NCI-H2029 treated with DMSO at 0.1 percent for 48 hours (cell line): ENCODE measurements at places on chromosomes 4 and X.

DNA sequence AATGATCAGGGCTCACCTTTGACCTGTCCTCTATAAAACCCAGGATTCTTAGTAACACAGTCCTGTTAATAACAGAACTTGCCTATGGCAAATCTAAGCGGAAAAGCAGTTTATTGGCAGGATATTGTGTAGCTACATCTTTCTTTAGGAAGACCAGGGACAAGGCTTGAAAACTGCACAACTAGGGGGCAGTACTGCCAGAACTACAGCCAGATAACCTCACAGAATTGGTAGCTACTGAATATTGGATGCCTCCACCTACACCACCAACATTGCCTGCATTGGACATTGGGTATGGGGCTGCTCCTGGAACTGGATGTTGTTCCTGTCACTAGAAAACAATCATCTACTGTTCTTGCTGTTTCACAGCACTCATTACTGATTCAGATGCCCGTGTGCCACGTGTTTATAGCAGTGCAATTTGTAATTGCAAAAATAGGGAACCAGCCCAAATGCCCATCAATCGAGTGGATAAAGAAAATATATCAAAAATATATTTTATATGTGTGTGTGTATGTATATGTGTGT is 47.4 kb downstream of the REPS2 start:
- DNase-seq = no peak

GRCh38 chr4:8156617-8157016 is 2.0 kb downstream of the ABLIM2 start:
- DNase-seq = no peak

DNA sequence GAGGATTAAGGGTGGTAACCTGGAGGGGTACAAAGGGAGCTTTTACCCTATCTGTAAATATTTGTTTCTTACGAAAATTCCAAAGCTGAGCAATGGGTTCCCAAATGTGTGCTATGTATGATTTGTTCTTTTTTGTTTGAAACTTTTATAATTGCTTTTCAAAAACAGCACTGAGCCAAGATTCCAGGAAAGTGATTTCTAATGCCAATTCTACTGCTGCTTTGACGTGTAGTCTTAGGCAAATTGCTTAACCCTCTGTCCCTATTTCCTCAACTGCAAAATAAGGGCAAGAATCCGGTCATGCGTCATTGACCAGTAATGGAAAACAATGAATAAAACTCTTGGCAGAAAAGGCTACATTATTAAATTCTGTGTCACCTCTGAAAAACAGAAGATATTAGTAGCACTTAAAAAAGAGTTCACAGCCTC is 454.7 kb downstream of the IL15 start:
- no peak for DNase-seq

DNA sequence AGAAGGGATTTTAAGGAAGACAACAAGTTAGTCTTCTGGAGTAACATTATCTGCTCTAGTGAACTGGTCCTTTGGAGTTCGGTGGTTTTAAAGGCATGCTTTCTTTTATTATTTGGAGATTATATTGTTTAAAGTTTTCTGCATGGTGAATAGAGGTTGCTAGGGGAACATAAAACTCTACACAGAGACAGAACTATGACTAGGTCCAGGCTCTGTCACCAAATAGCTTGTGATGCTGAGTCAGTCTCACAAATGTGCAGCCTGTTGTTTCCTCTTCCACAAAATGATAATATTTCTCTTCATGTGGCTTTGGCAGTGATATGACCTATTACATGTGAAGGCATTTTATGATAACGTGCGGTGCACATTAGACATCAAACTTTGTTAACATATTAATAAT is 132.6 kb downstream of the PACRGL start:
- no peak for DNase-seq

- DNase-seq = no peak
These were observed 674 bp downstream of the SH3D19 start for GRCh38 chr4:151324752-151325110.

- DNase-seq = no peak
These were observed 35.9 kb downstream of the AFF1 start for GRCh38 chr4:86970447-86971354.

DNA sequence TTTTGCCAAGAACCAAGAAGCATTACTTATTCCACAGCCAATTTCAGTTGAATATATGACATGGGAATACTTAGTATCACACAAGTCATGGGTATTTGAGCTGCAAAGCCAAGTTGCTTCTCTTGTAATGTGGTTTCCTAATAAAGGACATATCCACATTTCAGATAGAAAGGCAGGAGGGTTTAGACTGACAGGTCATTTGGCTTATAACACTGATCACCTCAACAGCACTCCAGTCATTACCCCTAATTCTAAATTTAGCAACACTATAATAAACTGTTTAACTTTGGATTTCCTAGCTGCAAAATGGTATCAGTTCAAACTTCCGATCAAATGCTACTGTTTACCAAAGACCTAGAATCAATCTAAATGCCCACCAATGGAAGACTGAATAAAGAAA is 114.0 kb upstream of the FTHL17 start:
- DNase-seq = no peak

GRCh38 chr4:142284402-142285221 is 561.5 kb downstream of the INPP4B start:
- DNase-seq = no peak

GRCh38 chr4:114807759-114808404 is 209.3 kb downstream of the UGT8 start:
- no peak for DNase-seq

- no peak for DNase-seq
These were observed 55.9 kb downstream of the SH3BGRL start for GRCh38 chrX:81257817-81258216.

DNA sequence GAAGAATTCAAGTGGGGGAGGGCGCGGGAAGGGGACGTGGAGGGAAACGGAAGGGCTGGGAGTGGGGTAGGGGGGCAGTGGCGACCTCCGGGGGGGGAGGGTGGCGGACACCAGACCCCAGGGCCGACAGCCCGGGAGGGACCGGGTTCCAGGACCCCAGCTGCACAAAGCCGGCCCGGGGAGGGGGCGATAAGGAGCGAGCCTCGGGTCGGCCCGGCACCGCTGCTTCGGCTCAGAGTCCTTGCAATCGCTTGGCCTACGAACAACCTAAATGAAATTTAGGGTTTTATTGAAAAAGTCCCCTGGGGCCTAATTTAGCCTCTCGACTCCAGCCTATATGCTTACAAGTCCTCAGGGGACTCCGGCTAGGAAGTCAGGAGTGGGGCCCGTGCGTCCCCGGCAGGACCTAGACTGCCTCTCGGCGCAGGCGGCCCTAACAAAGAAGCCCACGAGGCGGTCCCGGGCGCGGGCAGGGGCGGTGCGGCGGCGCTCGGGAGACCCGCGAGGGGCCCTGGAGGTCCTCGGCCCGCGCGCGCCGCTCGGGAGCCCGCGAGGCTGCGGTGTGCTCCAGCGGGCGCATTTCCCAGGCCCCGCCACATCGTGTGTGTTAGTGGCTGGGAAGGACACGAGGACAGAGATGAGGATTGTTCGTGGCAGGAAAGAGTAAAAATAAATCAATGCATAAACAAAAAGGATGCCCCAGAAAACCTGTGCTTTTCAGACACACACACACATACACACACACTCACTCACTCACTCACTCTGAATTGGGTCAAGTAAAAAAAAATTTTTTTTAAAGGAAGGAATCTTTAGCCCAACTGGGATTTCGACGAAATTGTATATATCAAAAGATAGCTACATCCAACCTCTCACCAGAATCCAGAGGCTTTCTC is 70.0 kb downstream of the MGST2 start:
- DNase-seq = no peak

DNA sequence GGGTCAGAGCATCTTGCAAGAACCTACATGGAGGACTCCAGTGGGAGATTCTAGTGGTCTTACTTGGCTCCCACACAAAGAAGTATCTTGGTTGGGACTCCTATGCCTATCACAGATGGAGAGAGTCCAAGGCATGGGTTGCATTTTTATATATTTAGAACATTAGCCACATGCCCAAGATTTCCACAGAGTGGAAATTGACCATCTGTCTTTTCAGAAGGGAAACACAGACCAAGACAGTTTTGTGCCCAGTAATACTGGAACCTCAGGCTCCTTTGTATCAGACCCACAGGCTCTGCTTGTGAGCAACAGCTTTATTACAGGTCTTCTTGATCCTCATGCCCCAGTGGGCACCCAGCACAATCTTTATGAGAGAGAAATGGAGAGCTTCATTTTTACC is 43.6 kb downstream of the PAGE2 start:
- no peak for DNase-seq

GRCh38 chr4:110501826-110502225 is 25.9 kb downstream of the ENPEP start:
- DNase-seq = no peak

DNA sequence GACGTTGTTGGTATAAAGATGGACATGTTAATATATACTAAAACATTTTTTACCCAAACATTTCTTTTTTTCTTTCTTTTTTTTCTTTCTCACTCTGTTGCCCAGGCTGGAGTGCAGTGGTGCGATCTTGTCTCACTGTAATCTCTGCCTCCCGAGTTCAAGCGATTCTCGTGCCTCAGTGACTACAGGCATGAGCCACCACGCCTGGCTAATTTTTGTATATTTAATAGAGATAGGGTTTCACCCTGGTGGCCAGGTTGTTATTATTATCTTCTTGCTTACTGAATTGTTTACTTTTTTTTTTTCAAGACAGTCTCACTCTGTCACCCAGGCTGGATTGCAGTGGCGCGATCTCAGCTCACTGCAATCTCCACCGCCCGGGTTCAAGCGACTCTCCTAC is 68.8 kb downstream of the HOPX start:
- DNase-seq = no peak

DNA sequence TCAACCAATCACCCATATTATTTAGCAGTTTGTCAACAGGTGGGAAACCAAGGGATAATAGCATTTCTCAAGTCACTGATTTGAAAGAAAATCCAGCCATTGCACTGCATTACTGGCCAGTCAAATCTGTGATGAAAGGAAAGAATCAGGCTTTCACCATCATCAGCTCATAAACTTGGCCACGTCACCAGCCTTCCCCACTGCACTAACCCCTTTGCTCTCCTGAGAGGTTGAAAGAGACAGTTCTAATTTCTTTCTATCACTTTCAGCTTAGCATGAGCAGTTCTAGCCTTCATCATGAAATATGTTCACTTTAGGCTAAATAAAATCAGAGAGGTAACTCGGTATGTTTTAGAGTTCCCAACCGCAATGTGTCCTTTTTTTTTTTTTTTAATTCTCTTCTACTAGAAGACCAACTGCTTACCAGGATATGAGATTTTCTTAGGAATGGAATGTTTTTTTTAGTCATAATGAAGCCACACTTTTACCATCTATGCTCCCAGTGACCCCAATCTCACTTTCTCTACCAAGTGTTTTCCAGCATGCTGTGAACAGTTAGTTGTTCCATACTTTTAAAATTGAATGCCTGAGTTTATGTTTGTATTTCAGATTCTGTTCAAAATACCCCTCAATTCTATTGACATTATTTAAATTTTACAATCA is 55.7 kb upstream of the SLC7A11 start:
- no peak for DNase-seq

DNA sequence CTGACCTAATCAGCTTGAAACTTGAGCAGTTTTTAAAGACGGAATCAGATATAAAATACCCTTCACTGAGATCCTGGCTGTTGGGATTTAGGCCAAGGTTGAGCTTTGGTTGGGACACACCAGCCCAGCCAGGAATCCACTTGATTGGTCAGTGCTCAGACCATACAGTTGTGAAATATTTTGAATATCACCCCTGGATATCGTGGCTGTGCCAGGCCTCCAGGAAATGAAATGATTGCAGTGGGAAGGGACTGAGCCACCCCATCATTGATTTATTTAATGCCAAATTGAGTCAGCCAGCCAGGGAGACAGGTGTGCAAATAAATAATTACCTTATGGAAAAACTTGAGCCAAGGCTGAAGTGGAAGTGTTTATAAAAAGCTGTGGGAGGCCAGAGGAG is 128.4 kb upstream of the SCML1 start:
- DNase-seq = peak; percentile 54

- DNase-seq = no peak
These were observed 38.9 kb upstream of the RBPJ start for GRCh38 chr4:26281881-26282280.

DNA sequence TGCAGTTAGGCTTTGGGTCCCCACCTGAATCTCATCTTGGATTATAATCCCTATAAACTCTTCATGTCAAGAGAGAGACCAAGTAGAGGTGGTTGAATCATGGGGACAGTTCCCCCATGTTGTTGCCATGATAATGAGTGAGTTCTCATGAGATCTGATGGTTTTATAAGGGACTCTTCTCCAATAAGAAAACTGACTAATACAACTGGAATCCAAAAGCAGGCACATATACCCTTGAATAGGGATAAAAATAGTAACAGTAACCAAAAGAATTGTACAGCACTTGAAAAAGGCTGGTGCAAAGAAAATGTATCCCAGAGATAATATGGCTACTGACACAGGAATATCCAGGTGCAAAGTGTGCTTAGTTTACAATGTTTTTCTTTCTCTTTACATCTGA is 351.5 kb upstream of the MAD2L1 start:
- no peak for DNase-seq

GRCh38 chr4:144701683-144702233 is 55.8 kb downstream of the HHIP start:
- no peak for DNase-seq

- no peak for DNase-seq
These were observed 45.9 kb downstream of the PDLIM5 start for GRCh38 chr4:94497690-94498089.

DNA sequence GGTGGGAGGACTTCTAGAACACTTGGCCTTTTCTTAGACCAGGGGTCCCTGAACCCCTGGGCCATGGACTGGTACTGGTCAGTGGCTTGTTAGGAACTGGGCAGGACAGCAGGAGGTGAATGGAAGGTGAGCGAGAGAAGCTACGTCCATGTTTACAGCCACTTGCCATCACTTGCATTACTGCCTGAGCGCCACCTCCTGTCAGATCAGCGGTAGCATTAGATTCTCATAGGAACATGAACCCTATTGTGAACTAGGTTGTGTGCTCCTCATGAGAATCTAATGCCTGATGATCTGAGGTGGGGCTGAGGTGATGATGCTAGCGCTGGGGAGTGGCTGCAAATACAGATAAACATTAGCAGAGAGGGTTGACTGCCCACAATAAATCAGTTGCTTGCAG is 100.9 kb upstream of the IGFBP7 start:
- DNase-seq = no peak

DNA sequence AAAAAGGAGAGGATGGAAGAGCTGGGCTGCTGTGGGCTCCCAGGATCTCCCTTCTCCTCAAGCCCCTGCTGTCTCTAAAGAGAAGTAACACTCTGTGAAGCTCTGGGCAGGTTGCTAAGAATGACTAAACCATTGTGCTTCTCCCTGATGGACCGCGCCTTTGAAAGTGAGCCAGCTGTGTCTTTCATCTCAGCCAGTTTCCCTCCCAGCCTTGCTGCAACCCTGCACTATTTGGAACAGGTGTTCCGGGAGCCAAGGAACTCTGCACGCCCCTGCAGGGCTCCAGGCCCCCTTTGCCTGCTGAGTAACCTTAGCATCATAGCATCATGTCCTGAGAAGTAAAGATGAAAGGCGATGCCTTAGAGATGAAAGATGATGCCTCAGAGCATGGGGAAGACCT is 39.7 kb downstream of the SMIM20 start:
- no peak for DNase-seq

DNA sequence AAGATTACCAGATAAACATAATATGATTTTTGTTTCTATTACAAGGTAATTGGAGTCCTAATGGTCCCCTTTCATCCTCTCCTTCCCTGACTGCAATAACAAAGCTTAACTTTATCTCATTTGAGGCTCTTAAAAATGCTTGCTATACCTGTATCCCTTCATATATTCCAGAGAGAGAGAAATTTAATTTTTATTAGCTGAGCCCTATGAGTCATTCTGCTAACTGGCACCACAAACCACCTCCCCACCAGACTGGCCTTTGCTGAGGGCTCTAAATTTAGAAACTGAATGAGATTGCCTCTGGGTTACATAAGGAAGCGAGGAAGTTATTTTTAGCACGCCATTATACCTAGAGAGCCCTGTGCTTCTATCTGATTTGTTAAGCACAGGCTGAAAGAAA is 27.4 kb downstream of the CBLL2 start:
- DNase-seq = peak; percentile 19
